ENCODE measurements at places on chromosomes 2 and 18.

DNA sequence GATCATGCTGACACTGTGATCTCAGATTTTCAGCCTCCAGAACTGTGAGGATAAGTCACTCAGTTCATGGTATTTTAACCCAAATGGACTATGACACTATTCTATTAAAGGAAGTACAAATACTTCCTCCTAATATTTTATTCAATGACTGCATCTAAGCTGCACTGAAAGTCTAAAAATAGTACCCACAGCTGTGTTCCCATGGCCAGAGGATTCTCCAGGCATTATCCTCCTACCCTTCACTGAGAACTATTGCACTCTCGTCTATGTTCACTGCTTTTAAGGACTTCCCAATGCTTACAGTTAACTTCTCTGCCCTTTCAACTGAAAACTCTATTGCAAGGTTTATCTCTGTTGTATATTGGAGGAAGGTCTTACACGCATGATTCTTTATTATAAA, 15.2 kb downstream of the LRATD1 start:
- no peak for DNase-seq

GRCh38 chr2:160482673-160483072, 10.9 kb downstream of the RBMS1 start:
- no peak for DNase-seq

GRCh38 chr2:172561270-172561669, 5.4 kb downstream of the PDK1 start:
- no peak for DNase-seq

- DNase-seq, result peak; percentile 9
Observed at GRCh38 chr2:138503087-138503442, 1.5 kb downstream of the SPOPL start.

DNA sequence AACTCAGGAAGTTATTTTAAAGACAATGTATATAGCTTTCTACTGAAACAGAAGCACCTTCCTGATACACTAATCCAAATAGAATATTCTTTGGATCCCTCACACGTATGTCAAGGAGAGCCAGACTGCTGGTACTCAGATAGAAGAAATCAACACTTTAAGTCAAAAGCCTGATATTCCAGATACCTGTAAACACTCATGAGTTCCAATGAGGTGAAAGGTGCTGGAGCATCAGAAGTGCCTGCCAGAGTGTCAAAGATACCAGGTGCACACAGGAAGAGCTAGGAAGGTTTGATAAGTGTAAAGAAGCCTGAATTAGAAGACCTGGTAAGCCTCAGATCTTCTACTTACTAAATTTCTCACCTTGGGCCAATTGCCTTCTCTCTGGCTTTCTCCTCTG, 226.3 kb upstream of the SP5 start:
- no peak for DNase-seq

DNA sequence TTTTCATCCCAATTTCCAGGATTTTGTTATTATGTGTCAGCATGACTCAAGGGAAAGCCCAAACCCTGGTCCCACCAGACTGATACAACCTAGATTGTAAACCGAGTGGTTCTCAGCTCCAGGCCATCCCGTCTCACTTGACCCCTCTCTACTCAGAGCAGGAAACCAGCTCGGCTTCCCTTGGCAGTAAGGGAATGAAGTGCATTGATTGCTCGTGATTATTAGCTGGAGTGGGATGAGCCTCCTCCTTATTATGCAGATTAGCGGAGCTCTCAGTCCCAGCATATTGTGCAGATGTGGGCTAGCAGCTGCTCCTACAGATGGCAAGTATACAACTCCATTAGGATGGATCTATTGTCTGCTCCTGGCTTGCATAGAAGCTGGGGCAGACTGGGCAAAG, 167.6 kb downstream of the LNPK start:
- no peak for DNase-seq

DNA sequence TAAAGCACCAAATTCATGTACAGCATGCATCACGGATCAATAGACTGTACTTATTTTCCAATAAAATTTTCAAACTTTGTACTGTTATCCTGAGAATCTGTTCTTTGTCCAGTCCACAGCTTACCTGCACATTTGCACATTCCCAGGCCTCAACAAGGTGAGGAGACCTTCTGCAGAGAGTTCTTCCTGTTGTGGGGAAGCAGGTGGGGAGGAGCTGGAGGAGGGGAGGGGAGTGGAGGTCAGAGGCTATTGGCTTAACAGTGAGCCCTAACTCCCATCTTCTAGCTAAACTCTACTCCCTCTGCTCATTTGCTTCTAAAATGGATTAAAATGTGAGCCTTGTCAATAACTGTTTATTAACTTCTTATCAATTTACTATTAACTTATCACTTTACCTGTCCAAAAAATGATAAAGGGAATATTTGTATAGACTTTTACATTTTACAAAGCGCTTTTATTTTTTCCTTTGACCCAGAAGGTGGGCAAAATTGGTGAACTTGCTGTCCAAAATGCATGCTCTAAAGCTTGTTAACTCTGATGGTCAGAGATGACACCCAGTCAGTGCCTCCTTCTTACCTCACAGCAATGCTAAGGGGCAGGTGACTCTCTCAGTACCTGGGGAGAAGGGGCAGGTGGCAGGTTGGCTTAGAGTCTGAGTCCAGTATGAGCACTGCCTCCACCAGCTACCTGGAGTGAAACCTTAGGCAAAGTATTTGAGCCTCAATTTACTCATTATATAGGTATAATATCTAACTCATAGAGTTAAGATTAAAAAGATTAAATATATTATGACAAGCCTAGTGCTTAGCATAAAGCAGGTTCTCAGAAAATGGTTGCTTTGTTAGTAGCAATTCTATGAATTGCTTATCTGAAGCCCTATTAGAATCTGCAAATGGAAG, 6.8 kb upstream of the IL1RL2 start:
- DNase-seq, result no peak

DNA sequence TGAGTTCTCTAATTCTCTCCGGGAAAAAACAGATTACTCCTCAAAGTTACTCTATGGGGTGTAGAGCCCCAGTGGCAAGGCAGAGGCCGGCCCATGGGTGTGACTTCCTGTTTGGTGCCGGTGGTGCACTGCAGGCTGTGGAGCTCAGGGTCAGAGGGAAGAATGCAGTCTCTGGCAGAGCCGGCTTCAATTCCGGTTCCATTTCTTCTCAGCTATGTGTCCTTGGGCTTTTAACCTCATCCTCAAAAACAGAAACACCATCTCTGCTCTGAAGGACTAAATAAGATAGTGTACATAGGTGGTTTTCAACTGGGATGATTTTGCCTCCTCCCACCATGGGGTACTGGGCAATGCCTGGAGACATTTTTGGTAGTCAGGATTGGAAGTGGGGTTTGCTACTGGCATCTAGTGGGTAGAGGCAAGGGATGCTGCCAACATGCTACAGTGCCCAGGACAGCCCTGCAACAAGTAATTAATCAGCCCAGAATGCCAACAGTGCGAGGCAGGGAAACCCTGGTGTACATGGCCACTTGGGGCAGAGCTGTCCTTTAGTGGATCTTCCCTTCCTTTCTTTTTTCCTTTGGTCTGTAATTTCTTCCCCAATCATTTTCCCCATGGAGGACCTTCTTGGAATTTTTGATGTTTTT, 81.2 kb downstream of the INSIG2 start:
- DNase-seq, result peak; percentile 51

- no peak for DNase-seq
Observed at GRCh38 chr2:206282746-206283145, 8.3 kb downstream of the ZDBF2 start.

- peak; percentile 7 for DNase-seq
Observed at GRCh38 chr2:231931481-231931915, 5.3 kb upstream of the NPPC start.

DNA sequence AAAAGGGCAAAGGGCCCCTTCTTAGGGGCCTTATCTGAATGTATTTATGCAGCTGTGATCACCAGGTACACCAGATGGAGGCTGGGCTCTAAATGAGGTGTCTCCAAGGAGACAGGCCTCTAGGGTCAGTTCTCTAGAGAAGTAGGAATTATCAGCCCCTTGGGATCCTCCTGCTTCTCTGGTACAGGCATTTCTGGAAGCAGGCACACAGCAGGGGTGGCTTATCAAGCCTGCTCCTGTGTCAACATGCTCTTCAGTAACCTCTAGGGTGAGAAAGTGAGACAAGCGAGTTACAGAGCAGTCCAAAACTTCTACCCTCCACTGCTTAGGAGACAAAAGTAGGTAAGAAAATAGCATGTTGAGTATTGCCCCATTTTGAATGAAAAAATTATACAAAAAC, 13.8 kb downstream of the TPGS2 start:
- DNase-seq, result no peak

- DNase-seq, result no peak
Observed at GRCh38 chr2:211981451-211981850, 557.2 kb downstream of the ERBB4 start.

GRCh38 chr2:239008004-239008403, 160.1 kb downstream of the TWIST2 start:
- DNase-seq, result no peak

DNA sequence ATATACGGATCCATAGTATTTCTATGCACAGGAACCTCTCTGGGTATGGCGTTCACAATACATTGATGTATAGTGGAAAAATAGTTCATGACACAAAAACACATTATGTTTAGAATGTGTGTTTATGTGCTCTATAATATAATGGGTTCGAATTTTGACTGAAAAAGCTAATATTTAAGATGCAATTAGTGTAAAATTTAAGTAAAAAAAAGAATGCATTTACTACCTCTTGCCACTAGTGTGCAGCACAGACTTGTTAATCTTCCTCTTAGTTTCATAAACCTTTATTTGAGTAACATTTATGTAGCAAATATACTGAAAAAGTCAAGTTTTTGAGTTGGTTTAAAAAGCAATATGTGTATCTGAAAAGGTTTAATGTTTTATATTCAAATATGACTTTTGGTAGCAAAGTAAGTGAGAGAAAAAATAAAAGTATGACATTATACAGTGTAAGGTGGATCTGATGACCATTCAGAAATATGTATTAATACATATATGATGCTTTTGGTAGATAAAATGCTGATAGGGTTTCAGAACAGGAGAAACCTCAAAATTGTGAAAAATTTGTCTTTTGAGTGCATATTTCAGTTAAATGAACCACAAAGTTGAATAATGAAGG, 49.4 kb downstream of the CCDC102B start:
- DNase-seq, result peak; percentile 12

DNA sequence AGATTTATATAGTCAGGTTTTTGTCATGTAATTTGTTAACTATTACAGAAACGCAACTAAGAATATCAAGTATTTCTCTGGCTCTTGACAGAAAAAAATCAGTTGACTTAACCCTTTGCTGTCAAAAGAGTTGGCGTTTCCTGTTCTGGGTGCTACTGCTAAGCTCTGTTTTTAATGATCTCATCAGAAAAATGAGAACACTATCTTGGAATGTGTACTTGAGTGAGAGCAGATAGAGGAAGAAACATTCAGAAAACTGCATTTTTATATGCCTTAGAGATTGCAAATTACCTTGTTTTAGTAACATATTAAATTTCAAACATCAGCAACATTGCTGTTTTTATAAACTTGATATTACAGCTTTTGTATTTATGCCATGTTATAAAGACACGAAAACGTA, 297.9 kb downstream of the RDH14 start:
- no peak for DNase-seq

DNA sequence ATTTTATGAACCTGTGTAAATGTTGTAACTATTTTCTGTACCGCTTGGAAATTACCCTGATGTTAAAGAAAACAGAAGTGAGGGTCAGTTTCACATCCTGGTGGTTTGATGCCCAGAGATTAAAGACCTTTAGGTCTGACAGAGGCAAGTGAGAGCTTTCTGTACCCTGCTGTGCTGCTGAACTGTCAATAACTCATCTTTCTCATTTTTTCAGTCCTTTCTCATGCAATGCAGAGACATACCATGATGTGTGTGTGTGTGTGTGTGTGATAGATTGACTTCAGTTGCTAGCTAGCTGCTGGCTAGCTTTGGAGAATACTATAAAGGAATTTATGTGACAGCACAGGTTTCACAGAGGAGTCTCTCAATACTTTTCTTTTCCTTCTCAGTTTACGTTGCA, 2025.6 kb upstream of the LRRTM1 start:
- DNase-seq, result no peak

- DNase-seq, result no peak
Observed at GRCh38 chr2:55108456-55109160, 58.4 kb upstream of the RTN4 start.

DNA sequence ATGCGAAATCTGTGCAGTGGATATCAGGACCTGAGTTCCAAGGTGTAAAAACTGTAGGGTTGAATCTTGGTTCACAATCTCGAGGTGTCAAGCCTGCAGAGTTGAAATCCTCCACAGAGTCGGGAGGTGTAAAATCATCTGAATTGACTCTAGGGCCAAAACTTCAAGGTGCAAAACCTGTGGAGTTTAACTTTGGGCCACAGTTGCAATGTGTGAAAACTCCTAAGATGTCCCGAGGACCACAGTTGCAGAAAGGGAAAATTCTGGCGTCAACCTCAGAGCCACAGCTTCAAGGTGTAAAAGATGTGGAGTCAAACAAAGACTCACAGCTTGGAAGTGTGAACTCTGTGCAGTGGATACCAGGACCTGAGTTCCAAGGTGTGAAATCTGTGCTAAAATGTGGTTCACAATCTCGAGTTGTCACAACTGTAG, 9.8 kb upstream of the ZNF512 start:
- DNase-seq, result no peak

GRCh38 chr2:105803773-105804172, 59.1 kb downstream of the NCK2 start:
- DNase-seq, result peak; percentile 28

GRCh38 chr18:44589693-44590355, 90.9 kb upstream of the SETBP1 start:
- DNase-seq, result peak; percentile 51

DNA sequence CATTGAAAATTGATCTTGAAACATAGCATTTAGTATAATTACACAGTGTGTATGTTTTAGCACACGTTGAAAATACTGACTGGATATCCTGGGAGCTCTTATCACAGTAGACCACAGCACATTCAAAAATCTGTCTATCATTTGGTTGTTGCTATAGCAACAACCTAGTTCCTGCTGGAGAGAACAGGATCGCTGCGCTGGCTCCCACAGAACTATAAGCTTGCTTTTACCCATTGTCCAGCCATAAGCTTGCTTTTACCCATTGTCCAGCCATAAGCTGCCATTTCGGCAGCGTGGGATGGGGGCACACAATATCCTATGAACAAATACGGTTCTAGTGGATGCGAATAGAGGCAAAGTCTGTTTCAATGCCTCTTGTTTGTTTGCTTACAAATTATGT, 70.4 kb upstream of the ST6GAL2 start:
- no peak for DNase-seq

- DNase-seq, result no peak
Observed at GRCh38 chr2:54975175-54975574, 75.1 kb downstream of the RTN4 start.

DNA sequence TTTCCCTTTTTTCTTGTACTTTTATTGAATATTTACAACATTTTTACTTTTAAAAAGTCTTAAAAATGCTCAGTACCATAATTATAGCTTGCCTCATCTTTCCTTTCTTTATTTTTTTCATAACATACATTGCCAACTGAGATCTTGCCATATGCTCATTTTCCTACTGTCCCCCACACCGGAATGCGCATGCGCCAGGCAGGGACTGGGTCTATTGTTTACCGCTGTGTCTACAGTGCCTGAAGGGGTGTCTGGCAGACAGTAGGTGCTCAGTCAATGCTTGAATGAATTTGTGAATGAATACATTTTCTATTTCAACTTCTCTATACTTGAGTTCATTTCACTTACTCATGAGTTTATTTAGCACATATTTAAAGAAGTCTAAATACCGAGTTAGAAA, 158.0 kb downstream of the CYP26B1 start:
- no peak for DNase-seq

GRCh38 chr18:37343542-37343851, 222.1 kb downstream of the CELF4 start:
- no peak for DNase-seq

Measured in AG20443 (cell line).